ENCODE measurements at places on chromosomes 1 and 21. TPM values are rescaled to one million over a fixed set of nuclear protein-coding genes. Genes with fewer than 3 reads are reported as not detected.

ARV1 gene
- total RNA-seq = 24.1 TPM

CFAP74 gene
- 0.59 TPM for total RNA-seq

TEKT2 gene
- 13.5 TPM for total RNA-seq

RAB42 gene
- 9.2 TPM for total RNA-seq

DUSP12 gene
- total RNA-seq = 48.5 TPM

KIF17 gene
- 3.9 TPM for total RNA-seq

AQP10 gene
- not detected for total RNA-seq

MTR gene
- total RNA-seq = 33.9 TPM

RPTN gene
- total RNA-seq = not detected

ASAP3 gene
- total RNA-seq = 60.6 TPM

EDN2 gene
- total RNA-seq = not detected

F13B gene
- not detected for total RNA-seq

FCRL6 gene
- total RNA-seq = 0.20 TPM

LHX8 gene
- not detected for total RNA-seq

FAM163A gene
- total RNA-seq = 1.9 TPM

UBE2U gene
- not detected for total RNA-seq

RHBDL2 gene
- 0.61 TPM for total RNA-seq

TTLL7 gene
- 94.0 TPM for total RNA-seq

ARL8A gene
- total RNA-seq = 56.3 TPM

C1orf226 gene
- 1.4 TPM for total RNA-seq

NASP gene
- 64.5 TPM for total RNA-seq

ADORA1 gene
- 3.1 TPM for total RNA-seq

PYHIN1 gene
- 0.30 TPM for total RNA-seq

NBPF12 gene
- total RNA-seq = 21.9 TPM

HHIPL2 gene
- total RNA-seq = 1.2 TPM

OR2T2 gene
- total RNA-seq = not detected

DHCR24 gene
- total RNA-seq = 103 TPM

C1orf53 gene
- total RNA-seq = 2.1 TPM

HPDL gene
- 2.0 TPM for total RNA-seq

SAMD13 gene
- 6.5 TPM for total RNA-seq

C8A gene
- 0.06 TPM for total RNA-seq

CA14 gene
- 11.1 TPM for total RNA-seq

SPATA1 gene
- total RNA-seq = 0.99 TPM

LAD1 gene
- 0.17 TPM for total RNA-seq

CELSR2 gene
- 32.6 TPM for total RNA-seq

CSMD2 gene
- 19.4 TPM for total RNA-seq

NME7 gene
- 21.5 TPM for total RNA-seq

SPAG17 gene
- total RNA-seq = 35.5 TPM

TBX19 gene
- 1.3 TPM for total RNA-seq

PLEKHN1 gene
- not detected for total RNA-seq

GNG4 gene
- total RNA-seq = 16.2 TPM

KANK4 gene
- total RNA-seq = 22.9 TPM

MYOG gene
- 0.11 TPM for total RNA-seq

VHLL gene
- total RNA-seq = not detected

ZNF695 gene
- 2.6 TPM for total RNA-seq

SPRR2B gene
- not detected for total RNA-seq

LMX1A gene
- total RNA-seq = 4.4 TPM

DMRTA2 gene
- 0.61 TPM for total RNA-seq

BARHL2 gene
- total RNA-seq = 0.10 TPM

BMP8B gene
- 12.0 TPM for total RNA-seq

COL24A1 gene
- total RNA-seq = 1.8 TPM

GSTM1 gene
- total RNA-seq = not detected

CCDC181 gene
- total RNA-seq = 6.1 TPM

CFAP410 gene
- total RNA-seq = 28.3 TPM

MCOLN3 gene
- 1.1 TPM for total RNA-seq

MYBPH gene
- total RNA-seq = 0.06 TPM

Measured in spinal cord (tissue), 10 donors.